ENCODE measurements at places on chromosomes 12 and 14. TPM values are rescaled to one million over a fixed set of nuclear protein-coding genes. Genes with fewer than 3 reads are reported as not detected.

The NELL2 gene
- total RNA-seq, result 12.5 TPM

The MYF5 gene
- not detected for total RNA-seq

The RFX4 gene
- 0.26 TPM for total RNA-seq

The PWP1 gene
- total RNA-seq, result 22.7 TPM

GRCh38 chr12:57178213-57178612 lies 30.8 kb upstream of the LRP1-AS start:
- no peak for DNase-seq

- DNase-seq, result no peak
Measured at GRCh38 chr14:90831821-90832220, 15.6 kb upstream of the TTC7B start.

- no peak for DNase-seq
Measured at GRCh38 chr12:128603573-128604115, 220.1 kb downstream of the SLC15A4 start.

GRCh38 chr14:68633131-68633991 lies 159.5 kb downstream of the ZFP36L1 start:
- peak; percentile 10 for DNase-seq

DNA sequence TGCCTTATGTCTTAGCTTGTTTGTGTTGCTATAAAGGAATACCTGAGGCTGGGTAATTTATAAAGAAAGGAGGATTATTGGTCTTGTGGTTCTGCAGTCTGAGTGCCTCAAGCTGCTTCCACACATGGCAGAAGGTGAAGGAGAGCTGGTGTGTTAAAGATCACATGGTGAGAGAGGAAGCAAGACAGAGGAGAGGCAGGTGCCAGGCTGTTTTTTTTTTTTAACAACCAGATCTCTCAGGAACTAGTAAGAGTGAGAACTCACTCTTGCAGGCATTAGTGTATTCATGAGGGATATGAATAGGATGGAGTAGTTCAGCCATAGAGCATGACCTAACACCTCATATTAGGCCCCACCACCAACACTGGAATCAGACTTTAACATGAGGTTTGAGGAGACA lies 123.4 kb downstream of the CMAS start:
- no peak for DNase-seq

DNA sequence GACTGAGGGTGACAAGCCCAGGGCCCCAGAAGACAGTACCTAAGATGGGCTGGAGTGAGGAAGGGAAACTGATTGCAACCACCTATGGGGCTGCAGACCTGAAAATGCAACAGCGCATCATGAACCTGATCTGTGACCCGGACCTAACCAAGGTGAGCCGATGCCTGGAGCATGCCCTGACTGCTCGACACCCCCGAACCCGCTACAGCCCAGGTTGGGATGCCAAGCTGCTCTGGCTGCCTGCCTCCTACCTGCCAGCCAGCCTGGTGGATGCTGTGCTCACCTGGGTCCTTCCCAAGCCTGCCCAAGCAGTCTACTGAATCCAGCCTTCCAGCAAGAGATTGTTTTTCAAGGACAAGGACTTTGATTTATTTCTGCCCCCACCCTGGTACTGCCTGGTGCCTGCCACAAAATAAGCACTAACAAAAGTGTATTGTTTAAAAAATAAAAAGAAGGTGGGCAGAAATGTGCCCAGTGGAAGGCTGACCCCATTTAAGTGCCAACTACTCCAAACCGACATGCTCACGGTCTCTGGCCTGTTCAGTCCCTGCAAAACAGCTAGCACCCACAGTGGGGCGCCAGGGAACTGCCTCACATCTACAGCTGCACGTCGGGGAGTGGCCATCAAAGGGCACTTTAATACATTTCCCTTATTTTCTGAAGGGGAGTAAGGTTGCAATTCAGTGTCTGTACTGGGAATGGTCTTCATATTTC lies 4.2 kb downstream of the RDH5 start:
- peak; percentile 74 for DNase-seq

- DNase-seq, result no peak
Measured at GRCh38 chr12:108700833-108701541, 30.3 kb downstream of the CORO1C start.

- DNase-seq, result peak; percentile 25
Measured at GRCh38 chr14:64549791-64550620, at the start of gene PPP1R36. TSS of gene PPP1R36 (plus strand) at chr14:64549961. CDS start at chr14:64549998, 37 bp downstream.

GRCh38 chr12:53627919-53628318 lies 1.7 kb upstream of the ATF7 start:
- DNase-seq, result no peak

GRCh38 chr12:94621662-94622359 lies 28.5 kb downstream of the TMCC3 start:
- no peak for DNase-seq

- no peak for DNase-seq
Measured at GRCh38 chr12:51405801-51406207, 14.6 kb upstream of the GALNT6 start.

DNA sequence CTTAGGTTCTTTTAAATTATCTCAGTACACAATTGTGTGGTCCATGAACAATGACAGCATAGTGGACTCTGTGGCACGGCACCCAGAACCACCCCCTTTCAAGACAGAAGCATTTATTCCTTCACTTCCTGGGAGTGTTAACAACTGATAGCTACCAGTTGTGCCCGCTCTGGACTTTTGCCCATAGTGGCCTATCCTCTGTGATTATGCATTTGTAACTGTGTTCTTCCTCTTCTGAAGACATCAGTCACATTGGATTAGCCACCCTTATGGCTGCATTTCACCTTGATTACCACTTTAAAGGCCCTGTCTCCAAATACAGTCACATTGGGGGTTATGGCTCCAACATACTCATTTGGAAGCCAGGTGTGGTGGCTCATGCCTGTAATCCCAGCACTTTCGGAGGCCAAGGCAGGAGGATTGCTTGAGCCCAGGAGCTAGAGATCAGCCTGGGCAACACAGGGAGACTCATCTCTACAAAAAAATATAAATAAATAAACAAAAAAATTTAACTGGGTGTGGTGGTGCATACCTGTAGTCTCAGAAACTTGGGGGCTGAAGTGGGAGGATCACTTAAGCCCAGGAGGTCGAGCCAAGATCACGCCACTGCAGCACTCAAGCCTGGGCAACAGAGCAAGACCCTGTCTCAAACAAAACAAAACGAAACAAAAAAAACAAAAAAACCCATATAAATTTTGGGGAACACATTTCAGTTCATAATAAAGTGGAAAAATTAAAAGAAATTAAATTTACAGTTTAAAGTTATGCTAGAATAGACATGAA lies 27.6 kb upstream of the PHC1 start:
- DNase-seq, result no peak

- DNase-seq, result no peak
Measured at GRCh38 chr12:79452906-79453305, 237.9 kb downstream of the PAWR start.

GRCh38 chr14:68756000-68756481 lies 36.8 kb downstream of the ZFP36L1 start:
- DNase-seq, result no peak

DNA sequence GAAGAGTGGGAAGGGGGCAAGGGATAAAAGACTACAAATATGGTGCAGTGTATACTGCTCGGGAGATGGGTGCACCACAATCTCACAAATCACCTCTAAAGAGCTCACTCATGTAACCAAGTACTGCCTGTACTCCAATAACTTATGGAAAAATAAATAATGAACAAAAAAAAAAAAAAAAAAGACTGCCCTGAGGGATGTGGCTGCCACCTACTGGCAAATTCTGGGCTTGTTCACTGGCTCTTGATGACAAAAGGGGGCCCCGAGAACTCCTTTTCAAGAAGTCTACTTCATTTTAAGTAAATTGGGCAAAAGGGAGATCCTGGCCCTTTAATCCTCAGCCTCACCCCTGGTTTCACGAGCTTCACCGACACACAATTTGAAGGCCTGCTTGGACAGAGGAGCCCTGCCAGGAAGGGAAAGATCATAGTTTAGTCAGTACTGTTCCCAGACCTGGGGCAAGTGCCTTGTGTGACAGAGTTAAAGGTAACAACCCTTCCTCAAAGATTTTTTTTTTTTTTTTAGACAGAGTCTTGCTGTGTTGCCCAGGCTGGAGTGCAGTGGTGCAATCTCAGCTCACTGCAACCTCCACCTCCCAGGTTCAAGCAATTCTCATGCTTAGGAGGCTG lies 26.1 kb upstream of the STAC3 start:
- DNase-seq, result no peak

DNA sequence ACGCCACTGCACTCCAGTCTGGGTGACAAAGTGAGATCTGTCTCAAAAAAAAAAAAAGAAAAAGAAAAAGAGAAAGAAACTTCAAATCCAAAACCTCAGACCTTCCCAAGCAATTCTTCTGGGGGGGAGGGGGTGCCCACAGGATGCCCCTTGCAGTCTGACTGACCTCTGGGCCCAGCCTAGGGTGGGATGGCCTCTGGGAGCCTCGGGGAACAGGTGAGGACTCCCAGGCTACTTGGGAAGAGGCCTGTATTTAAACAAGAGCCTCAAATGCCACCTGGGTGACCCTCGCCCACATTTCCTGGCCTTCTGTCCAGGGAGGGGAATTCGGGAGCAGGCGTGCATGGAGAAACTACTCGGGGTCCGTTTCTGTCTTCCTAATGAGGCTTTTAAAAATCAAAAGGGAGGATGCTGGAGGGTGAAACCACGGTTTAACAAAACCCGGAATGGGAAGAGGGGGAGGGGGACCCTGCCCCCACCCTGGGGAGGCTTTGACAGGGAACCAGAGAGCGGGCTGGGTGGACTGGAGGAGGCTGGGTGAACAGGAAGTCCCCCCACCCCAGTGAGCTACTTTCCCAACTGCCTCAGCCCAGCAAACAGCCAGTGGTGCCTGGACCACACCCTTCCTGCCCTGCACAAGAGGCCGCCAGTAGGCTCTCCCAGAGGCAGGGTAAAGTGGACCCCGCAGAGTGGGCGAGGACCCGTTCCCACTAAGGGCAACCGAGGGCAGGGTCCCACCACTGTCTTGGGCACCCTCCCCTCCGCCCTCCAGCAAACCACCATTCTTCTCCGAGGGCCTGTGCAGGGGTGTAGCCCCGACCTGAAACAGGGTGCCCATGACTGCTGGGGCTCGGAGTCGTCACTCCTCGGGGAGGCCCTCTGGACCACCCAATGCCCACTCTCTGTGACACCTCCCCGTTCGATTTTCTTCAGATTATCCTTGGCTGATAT lies 1.5 kb upstream of the FBRSL1 start:
- DNase-seq, result no peak

DNA sequence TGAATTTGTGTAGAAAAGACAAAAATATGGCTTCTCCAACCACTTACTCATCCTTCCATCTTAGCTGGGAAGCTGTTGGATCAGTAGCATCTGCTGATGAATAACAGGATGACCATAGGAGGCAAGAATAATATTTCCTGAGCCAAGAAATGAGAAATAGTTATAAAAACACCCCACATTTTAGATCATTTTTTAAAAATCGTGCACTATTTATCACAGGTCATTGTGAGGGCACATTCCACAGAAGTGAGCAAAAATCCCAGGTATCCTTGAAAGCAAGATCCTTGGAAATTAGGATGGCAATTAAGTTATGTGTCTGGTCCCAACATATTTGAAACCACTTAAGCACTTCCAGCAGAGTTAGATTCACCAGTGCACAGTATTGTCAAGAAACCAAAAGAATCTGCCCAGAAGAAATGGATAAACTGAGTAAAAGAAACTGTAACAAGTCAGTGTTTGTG lies 8.4 kb downstream of the FAR2 start:
- DNase-seq, result no peak
